ENCODE measurements at places on chromosomes 13 and 19.

DNA sequence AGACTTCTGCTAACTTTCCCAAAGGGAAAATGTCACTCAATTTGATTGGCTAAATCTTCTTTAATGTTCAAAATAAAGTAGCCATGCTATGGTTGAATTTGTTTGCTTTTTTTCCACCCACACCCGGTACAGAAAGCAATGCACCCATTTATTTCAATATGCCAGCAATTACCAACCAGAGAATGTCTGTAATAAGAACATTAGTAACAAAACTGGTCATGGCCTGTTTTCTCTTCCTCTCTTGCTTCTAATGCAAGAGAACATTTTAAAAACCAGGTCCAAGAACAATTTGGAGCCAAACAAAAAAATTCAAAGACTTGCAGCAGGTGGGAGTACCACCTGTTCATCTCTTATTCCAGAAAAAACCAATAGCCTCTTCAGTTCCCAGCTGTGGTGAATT, 1108.8 kb upstream of the PCDH20 start:
- no peak for DNase-seq

DNA sequence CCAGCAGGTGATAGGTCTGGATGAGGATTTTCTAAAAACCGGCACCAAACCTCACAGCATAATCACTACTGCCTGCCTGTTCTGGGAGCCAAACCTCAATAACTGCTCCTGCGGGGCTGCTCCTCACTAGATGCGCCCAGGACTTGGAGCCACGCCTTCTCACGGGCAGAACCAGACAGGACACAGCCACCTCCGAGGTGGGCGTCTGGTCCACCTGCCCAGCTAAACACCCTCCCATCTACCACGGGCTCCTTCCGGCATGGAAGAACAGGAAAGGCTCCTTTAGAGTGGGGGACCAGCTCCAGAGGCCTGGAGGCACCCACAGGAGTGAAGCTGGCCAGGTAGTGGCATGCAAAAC, 73.5 kb downstream of the PEPD start:
- no peak for DNase-seq

DNA sequence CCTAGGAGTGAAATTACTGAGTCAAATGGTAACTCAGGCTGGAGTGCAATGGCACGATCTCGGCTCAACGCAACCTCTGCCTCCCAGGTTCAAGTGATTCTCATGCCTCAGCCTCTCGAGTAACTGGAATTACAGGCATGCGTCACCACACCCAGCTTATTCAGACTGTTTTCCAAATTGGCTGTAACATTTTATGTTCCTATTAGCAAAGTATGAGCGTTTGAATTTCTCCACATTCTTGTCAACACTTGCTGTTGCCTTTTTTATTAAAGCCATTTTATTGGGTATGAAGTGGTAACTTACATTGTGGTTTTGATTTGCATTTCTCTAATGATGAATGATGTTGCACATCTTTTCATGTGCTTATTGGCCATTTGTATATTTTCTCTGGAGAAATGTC, 7.9 kb downstream of the IPO5 start:
- DNase-seq: no peak

GRCh38 chr13:105565136-105565727, 970.2 kb downstream of the EFNB2 start:
- no peak for DNase-seq

All from ELF-1 (cell line).